AG10803 (cell line): ENCODE measurements at places on chromosomes 1 and 21.

- peak; percentile 33 for DNase-seq
Measured at GRCh38 chr1:158068918-158069317, 75.5 kb downstream of the KIRREL1 start.

DNA sequence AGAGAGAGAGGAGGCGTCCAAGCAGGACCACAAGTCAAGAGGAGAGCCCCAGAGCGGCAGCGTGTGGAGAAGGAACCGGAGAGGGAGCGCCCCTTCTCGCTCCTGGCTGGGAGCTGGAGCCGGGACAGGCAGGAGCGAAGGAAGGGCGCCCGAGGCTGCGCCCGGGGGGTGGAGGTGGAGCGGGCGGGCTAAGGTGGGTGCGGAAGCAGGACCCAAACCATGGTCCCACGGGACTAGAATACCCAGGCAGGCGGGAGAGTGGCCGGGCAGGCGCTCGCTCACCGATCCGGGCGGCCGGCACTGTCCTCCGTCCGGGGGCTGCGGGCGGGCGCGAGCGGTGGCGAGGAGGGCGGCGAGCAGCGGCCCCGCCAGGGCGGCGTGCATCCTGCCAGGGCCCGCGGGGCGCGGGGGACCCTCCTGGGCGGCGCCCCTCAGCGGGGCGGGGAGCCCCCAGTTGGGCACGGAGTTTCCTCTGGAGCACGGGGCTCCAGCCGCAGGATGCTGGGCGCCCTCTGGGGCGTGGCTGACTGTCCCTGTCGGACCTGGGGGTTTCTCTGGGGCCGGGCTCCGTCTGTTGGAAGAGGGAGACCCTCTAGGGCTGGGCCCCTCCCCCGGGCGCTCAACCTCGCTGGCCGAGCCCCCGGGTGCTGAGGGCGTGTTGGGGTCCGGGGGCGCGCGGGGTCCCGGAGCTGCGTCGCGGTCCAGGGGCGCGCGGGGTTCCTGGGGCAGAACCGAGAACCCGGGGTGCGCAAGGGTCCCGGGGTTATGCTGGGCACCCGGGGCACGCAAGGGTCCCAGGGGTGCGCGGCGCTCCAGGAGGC, 569 bp downstream of the TRABD2B start:
- no peak for DNase-seq

- DNase-seq, result peak; percentile 94
Measured at GRCh38 chr1:119279456-119280381, 88.9 kb upstream of the HAO2 start.

- no peak for DNase-seq
Measured at GRCh38 chr1:87204921-87205320, 123.8 kb upstream of the LMO4 start.

- no peak for DNase-seq
Measured at GRCh38 chr1:200877839-200878551, 5.2 kb downstream of the GPR25 start.

- no peak for DNase-seq
Measured at GRCh38 chr1:22944346-22945055, 28.2 kb downstream of the LACTBL1 start.

DNA sequence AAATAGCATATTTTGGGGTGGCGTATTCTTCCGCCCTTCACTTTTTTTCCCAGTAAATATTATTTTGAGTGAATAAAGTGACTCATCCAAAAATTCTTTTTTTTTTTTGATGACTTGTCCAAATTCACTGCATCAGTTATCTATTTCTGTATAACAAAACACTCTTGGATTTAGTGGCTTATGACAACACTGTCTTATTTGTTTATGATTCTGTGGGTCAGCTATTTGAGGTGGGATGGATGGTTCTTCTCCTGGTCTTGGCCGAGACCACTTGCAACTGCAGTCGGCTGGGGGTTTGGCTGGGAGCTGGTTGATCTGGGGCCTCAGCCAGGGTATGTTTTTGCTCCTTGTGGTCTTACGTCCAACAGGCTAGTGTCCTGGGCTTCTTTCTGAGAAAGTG, 39.9 kb upstream of the SRSF10 start:
- DNase-seq, result peak; percentile 70

- DNase-seq, result no peak
Measured at GRCh38 chr1:27038020-27038419, 25.4 kb upstream of the TENT5B start.

- DNase-seq, result peak; percentile 33
Measured at GRCh38 chr1:160070243-160071163, 543 bp upstream of the KCNJ10 start.

DNA sequence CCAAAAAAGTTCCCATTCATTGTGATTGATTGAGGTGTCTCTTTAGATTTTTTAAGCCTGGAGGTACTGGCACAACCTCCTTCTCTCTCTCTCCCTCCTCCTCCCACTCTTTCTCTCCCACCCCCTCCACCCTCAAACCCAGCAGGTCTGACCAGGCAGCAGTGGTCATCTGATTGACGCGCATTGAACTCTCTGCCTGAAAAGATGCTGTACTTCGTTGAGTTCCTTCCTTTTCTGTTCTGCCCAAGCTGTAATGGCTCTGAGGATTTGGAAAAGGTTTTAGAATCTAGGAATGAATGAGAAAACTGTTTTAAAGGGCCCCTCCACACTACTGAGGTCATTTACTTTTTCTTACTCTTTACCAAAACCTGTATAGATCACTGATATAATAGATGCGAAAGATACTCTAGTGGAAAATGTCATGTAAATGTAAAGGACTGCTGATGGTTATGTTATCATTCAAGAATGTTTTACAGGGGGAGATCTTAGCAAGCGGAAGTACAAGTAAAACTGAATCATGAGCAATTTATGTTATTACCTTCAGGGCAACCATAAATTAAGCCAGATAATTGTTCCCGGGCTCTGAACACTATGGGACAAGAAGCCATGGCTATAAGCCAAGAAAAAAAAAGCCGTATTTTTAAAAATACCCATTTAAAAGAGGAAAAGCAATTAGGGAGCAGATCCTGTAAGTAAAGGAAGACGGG, 25.2 kb upstream of the DYRK1A start:
- peak; percentile 36 for DNase-seq

GRCh38 chr21:43372663-43373361, 54.1 kb downstream of the SIK1 start:
- DNase-seq, result no peak

GRCh38 chr1:10583641-10584040, 108.9 kb downstream of the PEX14 start:
- no peak for DNase-seq

DNA sequence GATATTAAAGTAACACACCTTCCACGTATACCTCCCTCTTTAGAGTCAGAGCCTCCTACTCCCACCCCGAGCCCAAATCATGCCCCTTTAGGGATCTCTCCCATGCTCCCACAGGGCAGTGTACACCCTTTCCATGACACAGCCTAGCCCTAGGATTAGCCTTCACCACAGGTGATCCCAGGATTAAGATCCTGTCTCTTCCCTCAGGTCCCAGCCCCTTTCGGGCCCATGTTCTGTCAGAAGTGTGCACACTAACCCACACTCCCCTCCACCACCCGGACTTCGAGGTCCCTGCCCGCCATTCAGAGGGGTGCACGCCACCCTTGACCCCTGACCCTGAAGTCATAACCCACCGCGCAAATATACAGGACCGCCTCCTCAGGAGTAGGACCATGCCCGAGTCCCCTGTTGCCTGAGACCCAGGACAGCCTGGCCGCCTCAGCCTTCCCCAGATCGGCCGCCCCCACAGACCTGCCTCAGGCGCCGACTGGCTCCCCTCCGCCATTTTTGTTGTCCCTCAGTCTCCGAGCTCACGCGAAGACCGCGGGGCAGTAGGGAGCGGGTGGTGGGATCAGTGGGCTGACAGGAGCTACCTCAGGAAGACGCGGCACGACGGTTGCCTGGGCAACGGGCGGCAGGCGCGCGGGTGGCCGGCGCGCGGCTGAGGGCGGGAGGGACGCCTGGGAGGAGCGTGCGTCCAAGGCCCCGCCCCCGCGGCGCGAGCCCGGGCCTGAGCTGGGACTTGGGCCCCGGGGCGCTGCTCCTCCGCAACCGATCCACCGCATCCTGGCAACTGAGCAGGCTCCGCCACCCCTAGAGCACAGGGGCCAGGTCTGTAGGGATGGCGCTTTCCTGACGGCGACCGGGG, at the start of gene AGBL4:
Gene AGBL4, minus strand, starts transcription at position 663 of the 868 bp plus-strand sequence.
- peak; percentile 4 for DNase-seq

GRCh38 chr1:221444346-221444745, 297.5 kb downstream of the DUSP10 start:
- DNase-seq, result no peak

DNA sequence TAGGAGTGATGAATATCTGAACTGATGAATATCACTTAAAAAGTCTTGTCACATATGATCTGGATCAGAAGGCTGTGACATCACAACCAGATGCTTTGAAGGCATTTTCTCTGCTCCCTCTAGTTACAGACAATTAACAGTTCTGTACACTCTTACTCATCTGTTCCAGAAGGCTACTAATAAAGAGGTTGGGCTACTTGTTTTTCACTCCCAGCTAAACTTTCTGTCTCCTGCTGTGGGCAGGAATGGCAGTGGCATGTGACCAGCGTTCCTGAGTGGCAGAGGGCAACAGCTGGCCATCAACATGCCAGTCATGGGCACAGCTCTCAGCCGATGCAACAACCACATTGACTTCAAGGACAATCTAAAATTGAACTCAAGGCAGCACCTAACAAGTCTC, 66.7 kb downstream of the SLC45A1 start:
- no peak for DNase-seq

GRCh38 chr1:204441558-204441957, 29.9 kb upstream of the PPP1R15B start:
- DNase-seq, result no peak

DNA sequence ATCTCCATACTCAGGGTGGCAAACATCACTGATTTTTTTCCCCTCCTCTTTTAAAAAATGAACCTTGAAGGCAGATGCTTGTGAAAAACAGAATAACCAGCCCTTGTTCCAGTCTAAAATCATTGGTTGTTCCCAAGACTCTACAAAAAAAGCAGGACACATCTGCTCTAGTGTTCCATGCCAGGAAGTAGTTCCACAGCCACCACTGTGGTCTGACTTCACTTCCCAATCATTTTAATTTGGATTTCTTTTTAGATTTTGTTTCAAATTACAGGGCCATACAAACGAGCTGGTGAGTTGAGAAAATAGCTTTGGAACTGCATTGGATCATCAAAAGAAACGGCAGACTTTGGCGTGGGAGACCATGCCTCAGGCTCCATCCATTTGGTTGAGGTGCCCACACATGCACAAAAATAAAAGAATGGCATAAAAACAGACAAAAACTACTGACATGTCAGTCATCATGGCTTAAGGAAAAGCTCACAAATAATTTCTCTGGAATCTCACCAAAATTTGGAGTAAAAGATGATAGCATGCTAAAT, 210.0 kb downstream of the GABPA start:
- peak; percentile 64 for DNase-seq

DNA sequence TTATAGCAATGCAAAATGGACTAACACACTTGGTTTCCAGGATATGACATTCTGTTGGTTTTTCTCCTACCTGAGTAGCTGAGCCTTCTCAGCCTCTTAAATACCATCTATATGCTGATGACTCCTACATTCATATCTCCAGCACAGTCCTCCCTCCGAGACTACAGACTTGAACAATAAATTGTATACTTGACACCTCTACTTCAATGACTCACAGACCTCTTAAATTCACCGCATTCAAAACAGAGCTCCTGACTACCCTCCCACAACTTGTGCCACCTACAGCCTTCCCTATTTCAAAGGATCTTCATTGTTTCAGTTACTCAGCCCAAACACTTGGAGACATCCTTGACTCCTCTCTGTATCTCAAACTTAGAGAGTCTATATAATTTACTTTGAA, 66.8 kb upstream of the ASB17 start:
- DNase-seq, result no peak

DNA sequence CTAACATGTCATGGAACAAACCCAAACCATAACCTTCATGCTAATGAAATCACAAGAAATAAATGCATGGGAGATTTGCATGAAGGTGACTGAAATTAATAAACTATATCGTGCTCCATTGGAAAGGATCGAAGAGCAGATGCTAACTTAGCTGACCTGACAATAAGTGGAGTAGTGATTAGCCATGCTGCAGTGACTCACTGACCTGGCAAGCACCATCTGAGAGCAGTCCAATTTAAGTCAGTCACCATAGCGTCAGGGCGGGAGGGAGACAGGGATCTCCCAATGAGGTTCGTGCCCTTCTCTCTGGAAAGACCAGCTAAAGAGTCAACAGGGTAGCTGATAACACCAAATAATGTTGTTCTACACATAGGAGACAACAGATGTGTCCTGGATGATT, 21.5 kb downstream of the OLIG2 start:
- peak; percentile 57 for DNase-seq

DNA sequence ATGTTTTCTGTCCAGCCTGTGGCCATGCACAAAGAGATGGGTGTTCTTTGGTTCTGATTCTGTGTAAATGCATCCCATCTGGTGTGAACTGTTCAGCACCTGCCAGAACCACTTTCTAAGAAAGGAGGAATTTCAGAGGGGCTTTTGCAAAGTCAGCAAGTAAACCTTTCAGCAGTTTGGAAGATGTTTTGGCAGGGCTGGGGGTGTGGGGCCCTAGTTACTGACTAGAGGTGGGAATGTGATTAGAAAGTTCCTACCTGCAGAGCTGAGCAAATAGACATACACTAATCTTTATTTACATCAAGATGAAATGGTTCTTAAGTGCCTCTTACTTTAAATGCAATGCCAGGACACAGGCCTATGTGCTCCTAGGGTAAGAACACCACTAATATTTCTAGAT, 378.1 kb upstream of the USP24 start:
- no peak for DNase-seq

GRCh38 chr1:33635336-33636012, 163.0 kb downstream of the ZSCAN20 start:
- no peak for DNase-seq

- DNase-seq, result no peak
Measured at GRCh38 chr1:22586356-22587130, 23.3 kb downstream of the EPHA8 start.

- peak; percentile 77 for DNase-seq
Measured at GRCh38 chr1:151455966-151456365, 3.3 kb downstream of the POGZ start.

- DNase-seq, result no peak
Measured at GRCh38 chr1:180053594-180054567, 99.3 kb downstream of the CEP350 start.

DNA sequence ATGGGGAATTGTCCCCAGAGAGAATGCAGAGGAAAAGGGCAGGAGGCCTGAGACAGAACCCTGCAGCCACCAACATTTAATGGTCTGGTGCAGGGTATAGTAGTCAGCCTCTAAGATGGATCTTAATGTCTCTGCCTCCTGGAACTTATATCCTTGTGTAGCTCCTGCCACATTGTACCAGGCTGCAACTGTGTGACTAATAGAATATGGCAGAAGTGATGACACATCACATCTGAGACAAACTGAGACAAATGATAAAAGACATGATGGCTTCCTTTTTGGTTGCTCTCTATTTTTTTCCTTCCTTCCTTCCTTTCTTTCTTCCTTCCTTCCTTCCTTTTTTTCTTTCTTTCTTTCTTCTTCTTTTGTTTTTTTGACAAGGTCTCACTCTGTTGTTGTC, 37.1 kb upstream of the CYP4B1 start:
- no peak for DNase-seq

GRCh38 chr1:199018471-199019135, 379.8 kb downstream of the PTPRC start:
- no peak for DNase-seq

GRCh38 chr1:43388613-43389012, 987 bp downstream of the MED8 start:
- DNase-seq, result no peak
